ENCODE measurements at places on chromosomes 4 and X. TPM values are rescaled to one million over a fixed set of nuclear protein-coding genes. Genes with fewer than 3 reads are reported as not detected.

Gene NDST4
- total RNA-seq, result not detected

GRCh38 chr4:41218703-41219102 is 4.4 kb upstream of the APBB2 start:
- no peak for DNase-seq

DNA sequence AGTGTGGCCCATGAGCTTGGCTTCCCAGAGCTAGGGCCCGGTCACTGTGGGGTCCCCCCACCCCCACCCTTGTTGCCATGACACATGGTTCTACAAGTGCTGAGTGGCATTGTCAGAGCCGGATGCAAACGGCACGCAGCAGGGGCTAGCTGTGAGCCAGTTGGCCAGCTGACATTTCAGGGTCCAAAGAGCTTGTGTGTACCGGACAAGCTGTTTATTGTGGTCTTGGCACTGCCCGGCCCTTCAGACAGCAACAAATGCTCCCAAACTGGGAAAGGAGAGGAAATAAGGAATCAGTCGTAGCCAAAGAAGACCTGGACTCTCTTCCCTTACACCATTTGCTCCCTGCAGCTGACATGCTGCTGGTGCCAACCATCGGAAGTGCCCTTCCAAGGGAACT is 36.8 kb downstream of the TSC22D3 start:
- DNase-seq, result no peak

Gene DAPP1
- not detected for total RNA-seq

Gene PDLIM3
- 25.2 TPM for total RNA-seq

- DNase-seq, result no peak
Measured at GRCh38 chr4:6221851-6222760, 21.8 kb upstream of the JAKMIP1 start.

Gene HTRA3
- 43.7 TPM for total RNA-seq

All from Peyer's patch (tissue), 4 donors.